ENCODE measurements at places on chromosomes 1 and 21. TPM values are rescaled to one million over a fixed set of nuclear protein-coding genes. Genes with fewer than 3 reads are reported as not detected.

Gene CTSS
- total RNA-seq: 14.9 TPM

Gene PCSK9
- 0.24 TPM for total RNA-seq

- no peak overlapping the region for H3K4me3 ChIP-seq
- H3K4me1 ChIP-seq: no peaks in the 10 kb centered on the region
- H3K27me3 ChIP-seq: no peaks in the 10 kb centered on the region
- H3K36me3 ChIP-seq: peaks cover 14% of the 10 kb centered on the region
These were observed 40.5 kb downstream of the ASH1L start for GRCh38 chr1:155522069-155522468.

DNA sequence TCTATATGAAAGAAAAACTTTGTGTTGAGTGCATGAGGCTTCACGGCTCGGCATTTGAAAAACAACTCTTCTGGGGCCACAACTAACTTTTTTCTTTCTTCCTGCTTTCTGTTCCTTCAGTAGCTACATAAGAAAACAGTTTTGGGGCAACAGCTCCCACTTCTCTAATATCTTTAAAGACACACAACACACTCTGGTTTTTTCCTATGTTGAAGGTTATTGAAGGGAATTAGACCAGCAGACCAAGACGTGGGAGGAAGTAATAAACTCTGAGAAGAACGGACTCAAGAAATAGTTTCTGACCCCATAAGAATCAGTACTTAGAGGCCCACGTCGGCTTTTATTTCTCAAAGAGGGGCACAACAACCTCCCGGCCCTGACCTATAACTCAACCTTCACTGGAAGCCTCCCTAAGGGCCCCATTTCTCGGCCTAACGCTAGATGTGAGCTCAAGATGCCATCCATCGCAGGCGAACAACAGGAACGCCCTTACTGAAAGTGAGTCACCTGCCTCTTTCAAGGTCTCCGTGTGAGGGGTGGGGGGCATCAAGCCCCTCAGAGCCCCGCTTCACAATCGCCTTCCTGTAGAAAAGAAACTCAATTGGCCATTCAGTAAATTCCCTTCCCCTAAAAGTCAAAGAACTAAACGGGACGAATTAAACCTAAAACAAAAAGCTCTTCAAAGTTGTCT is 844 bp downstream of the ZMYM6 start:
- H3K4me3 ChIP-seq: peak overlapping the region; percentile 76
- DNase-seq: no peak
- H3K27ac ChIP-seq: peak overlapping the region; percentile 95

- no peak for DNase-seq
- H3K27me3 ChIP-seq: no peaks in the 10 kb centered on the region
- no peak overlapping the region for H3K4me3 ChIP-seq
- peaks cover 2% of the 10 kb centered on the region for H3K36me3 ChIP-seq
These were observed 14.6 kb downstream of the TENT5C start for GRCh38 chr1:117620440-117620839.

Gene CFAP141
- not detected for total RNA-seq

GRCh38 chr1:230877146-230877923 is 9.0 kb upstream of the C1orf198 start:
- DNase-seq: no peak
- peaks cover 12% of the 10 kb centered on the region for H3K4me1 ChIP-seq
- no peak overlapping the region for H3K4me3 ChIP-seq
- no peak overlapping the region for H3K27ac ChIP-seq
- no peaks in the 10 kb centered on the region for H3K36me3 ChIP-seq
- H3K27me3 ChIP-seq: peaks cover under 1% of the 10 kb centered on the region

Gene CD48
- not detected for total RNA-seq

Gene OPN3
- total RNA-seq: 16.9 TPM

- no peak for DNase-seq
- no peak overlapping the region for H3K27ac ChIP-seq
- no peak overlapping the region for H3K4me3 ChIP-seq
- H3K36me3 ChIP-seq: no peaks in the 10 kb centered on the region
- H3K27me3 ChIP-seq: no peaks in the 10 kb centered on the region
These were observed 206.3 kb downstream of the PDE4B start for GRCh38 chr1:65998763-65999583.

GRCh38 chr1:15531003-15531402 is 4.4 kb downstream of the DNAJC16 start:
- no peak overlapping the region for H3K4me3 ChIP-seq
- H3K27ac ChIP-seq: no peak overlapping the region
- peaks cover 23% of the 10 kb centered on the region for H3K36me3 ChIP-seq
- H3K4me1 ChIP-seq: peaks cover 14% of the 10 kb centered on the region
- DNase-seq: no peak

- H3K36me3 ChIP-seq: no peaks in the 10 kb centered on the region
- no peaks in the 10 kb centered on the region for H3K27me3 ChIP-seq
- H3K27ac ChIP-seq: no peak overlapping the region
- DNase-seq: no peak
- H3K4me3 ChIP-seq: no peak overlapping the region
These were observed 2.1 kb downstream of the SAMSN1 start for GRCh38 chr21:14543983-14544382.

Gene SERTAD4
- 18.5 TPM for total RNA-seq

GRCh38 chr1:154987326-154987725 is 4.2 kb downstream of the FLAD1 start:
- no peak overlapping the region for H3K4me3 ChIP-seq
- DNase-seq: no peak
- H3K4me1 ChIP-seq: peaks cover 27% of the 10 kb centered on the region
- no peaks in the 10 kb centered on the region for H3K27me3 ChIP-seq
- H3K36me3 ChIP-seq: peaks cover 50% of the 10 kb centered on the region
- no peak overlapping the region for H3K27ac ChIP-seq

- no peak overlapping the region for H3K27ac ChIP-seq
- no peaks in the 10 kb centered on the region for H3K36me3 ChIP-seq
- peaks cover 19% of the 10 kb centered on the region for H3K4me1 ChIP-seq
- DNase-seq: no peak
- no peaks in the 10 kb centered on the region for H3K27me3 ChIP-seq
These were observed 39.4 kb upstream of the CD55 start for GRCh38 chr1:207282058-207282457.

GRCh38 chr1:53541761-53542550 is 82.8 kb downstream of the DMRTB1 start:
- no peaks in the 10 kb centered on the region for H3K36me3 ChIP-seq
- peak overlapping the region; percentile 15 for H3K27ac ChIP-seq
- H3K4me3 ChIP-seq: no peak overlapping the region
- DNase-seq: peak; percentile 74
- H3K4me1 ChIP-seq: peaks cover 8% of the 10 kb centered on the region

Gene ARID4B
- 21.4 TPM for total RNA-seq

DNA sequence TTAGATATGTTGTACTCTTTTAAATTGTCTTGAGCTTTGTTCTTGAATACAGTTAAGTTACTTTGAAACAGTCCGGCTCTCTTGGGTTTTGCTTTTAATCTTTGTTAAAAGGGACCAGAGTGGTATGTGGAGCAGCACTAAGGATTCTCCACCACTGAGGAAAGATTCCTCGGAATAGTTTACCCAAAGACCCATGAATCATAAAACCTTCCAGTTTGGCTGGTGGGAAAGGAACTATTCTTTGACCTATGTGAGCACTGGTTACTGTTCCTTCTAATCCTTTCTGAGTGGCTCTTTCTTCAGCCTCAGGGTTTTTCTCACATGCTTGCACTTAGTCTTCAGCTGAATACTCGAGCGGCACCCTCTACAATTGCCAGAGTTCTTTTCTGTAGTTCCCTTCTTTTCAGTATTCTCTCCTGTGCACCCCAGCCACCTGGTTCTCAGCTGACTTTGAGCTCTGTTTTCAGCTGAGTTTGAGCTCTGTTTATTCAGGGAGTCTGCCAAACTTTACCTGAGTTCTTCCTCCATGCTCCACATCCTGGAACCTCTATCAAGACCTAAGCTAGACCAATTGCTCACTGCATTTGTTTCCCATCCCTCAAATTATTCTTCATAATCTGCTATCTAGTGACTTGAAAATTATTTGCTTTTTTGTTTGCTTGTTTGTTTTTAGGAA is 253.8 kb upstream of the PLXNA2 start:
- H3K36me3 ChIP-seq: no peaks in the 10 kb centered on the region
- no peaks in the 10 kb centered on the region for H3K4me1 ChIP-seq
- no peak overlapping the region for H3K4me3 ChIP-seq
- H3K27ac ChIP-seq: no peak overlapping the region
- H3K27me3 ChIP-seq: peaks cover 4% of the 10 kb centered on the region

DNA sequence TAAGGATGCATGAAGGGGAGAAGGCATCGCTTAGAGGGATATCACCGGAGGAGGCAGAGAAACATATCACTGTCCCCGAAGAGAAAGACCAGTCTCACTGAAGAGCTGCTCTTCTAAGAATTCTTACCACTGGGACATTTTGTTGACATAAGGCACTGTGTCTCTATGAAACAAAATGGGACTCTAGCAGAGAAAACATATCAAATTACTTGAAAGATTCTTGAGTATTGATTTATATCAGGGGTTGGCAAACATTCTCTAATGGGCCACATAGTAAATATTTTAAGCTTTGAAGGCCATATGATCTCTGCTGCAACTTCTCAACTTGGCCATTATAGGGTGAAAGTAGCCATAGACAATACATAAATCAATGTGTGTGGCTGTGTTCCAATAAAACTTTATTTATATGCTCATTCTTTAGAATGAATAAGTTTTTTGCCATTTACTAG is 41.0 kb upstream of the GREM2 start:
- H3K4me1 ChIP-seq: no peaks in the 10 kb centered on the region
- no peaks in the 10 kb centered on the region for H3K36me3 ChIP-seq
- H3K4me3 ChIP-seq: no peak overlapping the region
- no peaks in the 10 kb centered on the region for H3K27me3 ChIP-seq

DNA sequence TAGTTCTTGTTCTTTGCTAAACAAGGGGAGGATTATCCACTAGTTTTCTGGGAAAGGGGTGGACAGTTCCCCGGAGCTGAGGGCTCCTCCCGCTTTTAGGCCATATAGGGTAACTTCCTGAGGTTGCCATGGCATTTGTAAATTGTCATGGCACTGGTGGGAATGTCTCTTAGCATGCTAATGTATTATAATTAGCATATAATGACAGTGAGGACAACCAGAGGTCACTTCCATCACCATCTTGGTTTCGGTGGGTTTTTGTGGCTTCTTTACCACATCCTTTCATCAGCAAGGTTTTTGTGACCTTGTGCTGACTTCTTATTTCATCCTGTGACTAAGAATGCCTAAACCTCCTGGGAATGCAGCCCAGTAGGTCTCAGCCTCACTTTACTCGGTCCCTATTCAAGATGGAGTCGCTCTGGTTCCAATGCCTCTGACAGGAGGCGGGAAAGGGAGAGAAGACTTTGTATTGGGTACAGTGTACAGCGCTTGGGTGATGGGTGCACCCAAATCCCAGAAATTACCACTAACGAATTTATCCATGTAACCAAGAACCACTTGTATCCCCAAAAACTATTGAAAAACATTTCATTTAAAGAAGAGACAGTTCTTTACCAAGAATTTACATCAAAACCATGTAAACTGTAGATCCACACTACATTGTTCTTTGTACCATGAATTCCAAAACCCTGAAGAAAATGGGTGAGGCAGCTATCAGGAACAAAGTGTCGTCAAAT is 8.7 kb upstream of the SLC2A5 start:
- H3K27ac ChIP-seq: no peak overlapping the region
- peaks cover 12% of the 10 kb centered on the region for H3K4me1 ChIP-seq
- no peak overlapping the region for H3K4me3 ChIP-seq
- no peak for DNase-seq
- no peaks in the 10 kb centered on the region for H3K27me3 ChIP-seq

DNA sequence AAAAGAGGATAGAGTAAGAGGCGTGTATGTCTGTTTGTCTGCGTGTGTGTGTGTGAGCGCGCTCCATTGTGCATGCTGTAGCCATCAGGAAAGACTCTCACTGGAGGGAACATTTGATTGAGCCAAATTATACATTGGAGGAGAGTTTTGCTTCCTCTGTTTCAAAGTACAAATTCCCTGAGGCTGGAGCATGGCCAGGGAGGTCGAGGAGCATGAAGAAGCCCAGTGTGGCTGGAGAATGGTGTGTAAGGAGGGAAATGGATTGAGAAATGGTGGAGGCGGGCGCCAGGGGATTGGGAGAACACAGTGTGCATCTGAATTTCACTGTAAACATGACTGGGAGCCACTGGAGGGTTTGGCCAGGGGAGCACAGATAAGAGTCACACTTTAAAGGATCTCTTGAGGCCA is 22.1 kb upstream of the EFNA1 start:
- H3K27ac ChIP-seq: no peak overlapping the region
- H3K4me1 ChIP-seq: no peaks in the 10 kb centered on the region
- no peaks in the 10 kb centered on the region for H3K36me3 ChIP-seq
- H3K4me3 ChIP-seq: no peak overlapping the region
- H3K27me3 ChIP-seq: peaks cover 3% of the 10 kb centered on the region

DNA sequence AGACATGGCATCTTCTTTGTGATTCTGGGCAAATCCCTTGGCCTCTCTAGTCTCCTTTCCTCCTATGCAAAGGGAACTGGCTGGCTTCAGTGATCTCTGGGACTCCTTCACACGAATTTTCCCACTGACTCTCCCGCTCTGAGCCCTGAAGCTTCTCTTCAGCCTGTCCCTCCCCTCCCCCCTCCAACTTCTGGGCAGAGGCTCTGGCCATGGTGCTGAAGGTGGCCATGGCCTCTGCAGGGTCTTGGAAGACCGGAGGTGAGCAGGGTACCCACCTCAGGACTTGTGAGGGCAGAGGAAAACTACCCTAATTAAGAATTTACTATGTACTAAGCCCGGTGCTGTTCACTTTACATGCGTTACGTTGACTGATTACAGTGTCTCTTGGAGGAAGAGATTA is 29.4 kb upstream of the POU3F1 start:
- no peak for DNase-seq
- peaks cover 39% of the 10 kb centered on the region for H3K4me1 ChIP-seq
- H3K27me3 ChIP-seq: peaks cover 16% of the 10 kb centered on the region
- no peaks in the 10 kb centered on the region for H3K36me3 ChIP-seq
- no peak overlapping the region for H3K27ac ChIP-seq
- no peak overlapping the region for H3K4me3 ChIP-seq

Gene MTARC2
- 3.5 TPM for total RNA-seq

Gene OR2T35
- 0.36 TPM for total RNA-seq

DNA sequence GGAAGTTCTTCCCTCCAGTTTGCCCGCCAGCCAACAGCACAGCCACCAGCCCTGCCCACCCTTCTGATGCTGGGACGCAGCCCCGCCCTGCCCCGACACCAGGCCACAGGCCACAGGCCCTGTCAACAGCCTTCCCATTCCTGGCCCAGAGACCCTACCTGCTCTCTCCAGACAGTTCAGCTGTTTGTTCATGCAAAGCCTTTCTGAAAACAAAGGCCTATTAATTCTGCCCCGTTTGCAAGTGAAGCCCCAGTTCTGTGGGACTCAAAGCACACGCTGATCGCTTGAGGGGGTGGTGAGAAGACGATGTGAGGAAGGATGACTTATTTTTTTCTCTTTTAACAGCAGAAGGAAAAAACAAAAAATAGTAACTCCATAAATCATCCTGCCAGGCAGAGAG is 55.4 kb upstream of the KIF26B start:
- H3K4me1 ChIP-seq: no peaks in the 10 kb centered on the region
- H3K27me3 ChIP-seq: no peaks in the 10 kb centered on the region
- no peak for DNase-seq
- H3K4me3 ChIP-seq: no peak overlapping the region

GRCh38 chr1:227299241-227299627 is 19.1 kb downstream of the CDC42BPA start:
- H3K27me3 ChIP-seq: no peaks in the 10 kb centered on the region
- H3K4me1 ChIP-seq: peaks cover 12% of the 10 kb centered on the region
- no peak for DNase-seq
- no peak overlapping the region for H3K4me3 ChIP-seq
- H3K27ac ChIP-seq: peak overlapping the region; percentile 32
- no peaks in the 10 kb centered on the region for H3K36me3 ChIP-seq
